ENCODE measurements at places on chromosomes 13 and 19.

DNA sequence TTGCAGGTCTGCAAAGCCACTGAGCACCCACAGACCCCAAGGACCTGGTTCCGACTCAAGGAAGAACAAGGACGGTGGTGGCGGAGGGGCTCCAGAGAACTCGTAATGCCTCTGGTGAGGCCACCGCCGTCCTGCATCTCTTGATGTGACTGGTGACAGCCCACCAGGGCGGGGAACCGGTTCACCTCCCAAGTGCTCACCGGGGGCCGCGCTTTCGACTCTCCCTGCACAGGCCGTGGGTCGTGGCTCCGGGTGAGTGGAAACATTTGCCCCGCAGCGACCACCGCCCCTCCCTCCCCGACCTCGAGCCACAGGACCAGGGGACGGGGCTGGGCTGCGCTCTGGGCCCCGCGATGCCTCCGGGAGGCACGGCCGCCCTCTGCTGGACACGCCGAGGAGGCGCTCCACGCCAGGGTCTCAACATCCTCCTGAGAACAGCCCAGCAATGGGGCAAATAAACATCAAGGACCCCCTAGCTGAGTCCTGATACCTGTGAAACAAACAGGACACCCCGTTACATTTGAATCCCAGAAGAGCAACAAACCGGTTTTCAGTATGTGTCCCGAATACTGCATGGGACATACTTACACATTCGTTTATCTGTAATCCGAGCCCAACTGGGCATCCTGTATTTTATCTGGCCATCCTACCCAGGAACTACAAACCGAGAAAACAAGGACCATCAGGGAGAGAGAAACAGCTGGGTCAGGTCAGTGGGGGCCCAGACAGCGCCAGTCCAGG, 3.9 kb upstream of the PLPP2 start:
- no peak for DNase-seq

- no peak for DNase-seq
Measured at GRCh38 chr19:42440357-42441048, 2.2 kb downstream of the CXCL17 start.

DNA sequence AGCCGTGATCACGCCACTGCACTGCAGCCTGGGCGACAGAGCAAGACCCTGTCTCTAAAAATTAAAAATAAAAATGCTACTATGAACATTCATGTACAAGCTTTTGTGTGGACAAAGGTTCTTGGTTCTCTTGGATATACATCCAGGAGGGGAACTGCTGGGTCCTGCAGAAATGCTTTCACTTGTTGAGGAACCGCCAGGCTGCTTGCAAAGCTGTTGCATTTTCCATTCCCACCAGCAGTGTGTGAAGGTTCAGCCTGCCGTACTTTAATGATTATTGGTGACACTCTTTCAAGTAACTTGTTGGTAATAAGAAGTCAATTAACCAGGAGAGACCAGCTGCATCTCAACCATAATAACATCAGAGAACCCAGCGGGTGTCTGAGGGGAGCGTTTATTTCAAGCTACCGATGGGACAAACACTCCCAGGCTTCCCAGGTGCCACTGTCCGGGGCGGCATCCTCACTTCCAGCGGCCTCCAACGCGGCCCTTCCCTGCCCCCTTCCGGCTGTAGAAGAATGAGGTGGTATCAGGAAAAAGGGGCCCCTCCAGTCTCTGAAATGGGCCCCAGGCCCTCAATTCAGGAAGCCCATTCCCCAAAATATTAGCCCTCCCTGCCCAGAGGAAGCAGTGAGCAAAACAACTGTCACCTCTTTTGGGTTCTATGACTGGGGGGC, 15.2 kb upstream of the PPP1R12C start:
- no peak for DNase-seq

- DNase-seq, result no peak
Measured at GRCh38 chr19:19121371-19121770, 16.9 kb downstream of the TMEM161A start.

DNA sequence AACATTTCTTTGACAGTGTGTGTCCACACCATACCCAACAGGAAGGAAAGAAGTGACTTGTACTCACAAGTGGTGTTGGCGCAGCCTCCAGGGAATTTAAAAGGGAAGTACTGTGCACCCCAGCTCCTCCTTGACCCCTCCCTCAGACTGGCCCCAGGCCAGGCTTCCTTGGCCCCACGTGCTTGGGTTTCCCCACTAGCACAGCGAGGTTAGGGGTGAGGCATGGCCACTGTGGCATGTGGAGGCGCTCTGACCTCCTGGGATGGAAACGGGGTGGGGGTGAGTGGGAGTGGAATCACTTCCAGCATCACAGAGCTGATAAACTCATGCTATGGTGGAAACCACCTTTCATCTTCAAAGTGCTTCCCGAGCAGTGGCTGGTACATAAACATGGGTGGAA, 168.6 kb downstream of the ZNF536 start:
- no peak for DNase-seq

DNA sequence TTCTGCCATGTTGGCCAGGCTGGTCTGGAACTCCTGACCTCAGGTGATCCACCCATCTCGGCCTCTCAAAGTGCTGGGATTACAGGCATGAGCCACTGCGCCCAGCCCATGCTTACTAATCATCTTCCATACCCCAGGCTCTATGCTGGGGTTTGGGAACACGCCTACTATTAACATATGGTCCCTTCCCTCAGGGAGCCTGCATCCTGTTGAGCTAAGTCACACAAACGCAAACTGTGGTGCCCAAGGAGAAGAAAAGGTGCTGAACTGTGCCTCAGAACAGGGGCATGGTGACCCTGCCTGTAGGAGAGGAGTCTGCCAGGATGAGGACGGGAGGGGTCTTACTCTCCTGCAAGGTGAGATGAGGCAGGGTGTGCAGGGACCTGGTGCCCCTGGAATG, 5.6 kb downstream of the MICOS13 start:
- DNase-seq, result no peak

DNA sequence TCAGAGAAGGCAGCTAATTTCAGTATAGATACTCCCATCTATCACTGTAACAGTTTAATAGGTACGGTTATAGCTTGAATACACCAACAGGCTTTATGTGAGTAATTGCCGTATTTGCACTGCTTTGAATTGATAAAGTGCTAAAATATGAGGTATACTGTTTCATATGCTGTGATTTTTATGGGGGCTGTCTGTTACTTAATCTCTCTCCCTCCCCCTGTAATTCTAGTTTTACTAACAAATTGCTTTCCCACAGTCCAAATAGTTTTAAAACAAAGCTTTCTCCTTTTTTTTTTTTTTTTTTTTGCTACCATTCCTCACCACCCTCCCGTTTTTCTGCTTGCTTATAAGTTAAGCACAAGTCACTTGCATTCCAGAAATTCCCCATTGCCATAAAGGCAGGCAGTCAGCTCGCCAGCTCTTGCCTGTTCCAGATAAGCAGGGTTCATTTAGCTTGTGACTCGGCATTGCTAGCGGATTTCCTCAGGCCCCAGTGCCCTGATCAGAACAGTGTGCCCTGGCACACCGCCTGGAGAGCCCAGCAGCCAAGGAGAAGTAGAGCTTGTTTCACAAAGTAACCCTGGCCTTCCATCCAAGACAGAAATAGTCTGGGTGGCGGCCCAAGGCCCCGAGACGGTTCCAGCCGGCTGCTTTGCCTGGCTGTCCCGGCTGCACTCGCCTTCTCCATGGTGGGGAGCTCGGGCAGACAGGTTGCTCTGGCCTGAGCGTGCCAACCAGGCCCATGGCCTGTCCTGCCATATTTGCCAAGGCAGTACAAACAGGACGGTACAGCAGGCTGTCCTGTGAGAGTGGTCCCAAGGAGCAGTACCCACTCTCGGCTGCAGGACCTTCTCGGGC, 43.5 kb upstream of the NPAS1 start:
- no peak for DNase-seq

- DNase-seq, result no peak
Measured at GRCh38 chr13:70338609-70339008, 230.4 kb upstream of the KLHL1 start.

DNA sequence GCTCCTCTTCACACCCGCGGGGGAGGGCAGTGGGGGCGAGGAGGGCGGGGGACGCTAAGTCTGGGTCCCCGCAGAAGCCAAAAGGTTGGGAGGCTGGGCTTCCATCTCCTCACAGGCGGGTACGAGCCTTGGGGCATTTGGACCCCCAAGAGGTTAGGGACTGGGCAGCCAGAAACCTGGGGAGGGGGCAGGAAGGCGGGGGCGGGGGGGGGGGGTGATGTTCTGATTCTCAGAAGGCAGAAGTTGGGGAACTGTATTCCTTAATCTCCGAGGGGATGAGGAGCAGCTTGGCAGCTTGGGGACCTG, 5.1 kb downstream of the BCL3 start:
- no peak for DNase-seq

DNA sequence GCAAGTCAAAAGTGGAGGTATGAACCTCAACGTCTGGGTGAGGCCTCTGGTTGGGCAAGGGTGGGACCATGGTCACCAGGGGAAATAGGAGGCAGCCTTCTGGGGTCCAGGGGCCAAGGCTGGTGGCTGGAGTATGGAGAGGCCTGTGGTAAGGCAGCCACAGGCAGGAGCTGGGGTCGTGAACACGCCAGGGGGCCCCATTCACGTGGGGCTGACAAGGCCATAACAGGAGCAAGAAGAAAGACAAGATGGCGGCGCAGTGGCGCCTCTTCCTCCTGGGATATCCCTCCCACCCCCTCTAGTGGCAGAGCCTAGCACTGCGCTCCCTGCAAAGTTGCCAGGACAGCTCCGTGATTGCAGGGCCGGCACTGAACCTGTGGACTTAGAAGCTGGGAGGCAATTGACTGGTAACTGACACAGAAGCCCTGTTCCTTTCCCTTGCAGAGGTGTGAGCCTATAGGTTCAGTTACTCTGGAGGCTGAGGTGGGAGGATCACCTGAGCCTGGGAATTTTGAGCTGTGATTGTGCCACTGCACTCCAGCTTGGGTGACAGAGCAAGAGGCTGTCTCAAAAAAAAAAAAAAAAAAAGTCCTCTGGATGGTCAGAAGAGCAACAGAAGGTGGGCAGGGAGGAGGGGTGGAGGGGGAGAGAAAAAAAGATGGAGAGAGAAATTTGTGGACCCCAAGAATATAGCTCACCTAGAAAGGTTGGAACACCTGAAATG, 19.7 kb upstream of the EDDM13 start:
- peak; percentile 5 for DNase-seq

GRCh38 chr19:4338441-4339355, at the start of gene STAP2:
STAP2 (minus strand) TSS chr19:4338827; CDS start chr19:4338753, 74 bp downstream.
- no peak for DNase-seq

- no peak for DNase-seq
Measured at GRCh38 chr13:99382428-99383133, 75.4 kb upstream of the GPR183 start.

- DNase-seq, result no peak
Measured at GRCh38 chr19:35123573-35123972, 8.0 kb downstream of the FXYD3 start.

DNA sequence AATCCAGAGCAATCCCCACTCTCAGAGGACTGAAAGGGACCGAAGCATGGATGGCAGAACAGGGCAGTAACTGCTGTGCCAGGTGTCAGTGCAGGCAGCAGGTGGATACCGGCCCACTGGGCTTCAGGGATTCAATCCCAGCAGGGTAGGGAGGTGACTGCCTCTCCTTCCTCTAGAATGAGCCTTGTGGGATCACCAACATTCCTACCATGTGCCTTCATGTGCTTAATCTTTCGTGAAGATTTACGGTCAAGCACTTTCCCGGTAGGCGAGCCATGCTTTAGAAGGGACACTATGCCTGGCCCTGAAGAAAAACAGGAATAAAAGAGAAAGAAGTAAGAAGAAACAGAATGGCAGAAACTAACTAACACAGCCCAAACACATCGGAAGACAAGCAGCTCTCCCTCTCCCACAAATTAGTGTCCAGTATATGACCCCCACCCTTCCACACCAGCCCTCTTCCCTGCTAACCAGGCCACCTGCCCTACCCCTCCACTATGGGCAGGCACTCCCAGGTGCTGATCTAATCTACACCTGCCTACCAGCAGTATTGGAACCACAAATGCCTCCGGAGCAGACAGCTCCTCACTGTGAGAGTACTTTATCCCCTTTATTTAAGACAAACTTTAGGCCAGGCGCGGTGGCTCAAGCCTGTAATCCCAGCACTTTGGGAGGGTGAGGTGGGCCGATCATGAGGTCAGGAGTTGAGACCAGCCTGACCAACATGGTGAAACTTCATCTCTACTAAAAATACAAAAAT, 162.5 kb downstream of the NUFIP1 start:
- no peak for DNase-seq

GRCh38 chr13:81051873-81052272, 710.9 kb upstream of the SPRY2 start:
- no peak for DNase-seq

GRCh38 chr19:1397838-1398237, 3.5 kb downstream of the GAMT start:
- no peak for DNase-seq

DNA sequence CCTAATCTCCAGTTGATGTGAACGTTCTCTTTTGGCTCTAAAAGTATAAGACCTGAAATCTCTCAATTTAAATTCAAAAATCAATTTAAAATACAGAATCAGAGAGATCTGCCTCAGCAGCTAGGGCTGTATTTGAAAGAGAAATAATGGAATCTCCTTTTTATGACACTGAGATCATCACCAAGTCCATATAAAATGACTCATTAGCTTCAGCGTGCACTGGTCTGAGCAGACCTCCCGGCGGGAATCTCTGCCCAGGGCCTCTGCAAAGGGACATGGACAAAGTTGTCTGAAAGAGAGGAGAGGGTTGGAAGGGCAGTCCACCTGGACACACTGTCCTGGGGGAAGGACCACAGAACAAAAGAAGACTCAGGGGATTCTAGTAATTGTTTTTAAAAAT, 855.6 kb downstream of the EFNB2 start:
- DNase-seq, result no peak

Data from esophagus squamous epithelium (tissue), 5 donors.